Tibial nerve (tissue), 4 donors: ENCODE measurements at places on chromosomes 12 and 14. TPM values are rescaled to one million over a fixed set of nuclear protein-coding genes. Genes with fewer than 3 reads are reported as not detected.

GRCh38 chr14:92589213-92589852 is 75.8 kb downstream of the RIN3 start:
- H3K27ac ChIP-seq = no peak overlapping the region
- H3K4me1 ChIP-seq = peaks cover 18% of the 10 kb centered on the region
- DNase-seq = no peak
- no peaks in the 10 kb centered on the region for H3K36me3 ChIP-seq
- no peaks in the 10 kb centered on the region for H3K27me3 ChIP-seq
- H3K4me3 ChIP-seq = no peak overlapping the region

- H3K27ac ChIP-seq = no peak overlapping the region
- no peaks in the 10 kb centered on the region for H3K36me3 ChIP-seq
- H3K4me1 ChIP-seq = peaks cover 13% of the 10 kb centered on the region
- DNase-seq = no peak
- H3K27me3 ChIP-seq = peaks cover 49% of the 10 kb centered on the region
Measured at GRCh38 chr12:49548822-49549648, 10.2 kb downstream of the KCNH3 start.

DNA sequence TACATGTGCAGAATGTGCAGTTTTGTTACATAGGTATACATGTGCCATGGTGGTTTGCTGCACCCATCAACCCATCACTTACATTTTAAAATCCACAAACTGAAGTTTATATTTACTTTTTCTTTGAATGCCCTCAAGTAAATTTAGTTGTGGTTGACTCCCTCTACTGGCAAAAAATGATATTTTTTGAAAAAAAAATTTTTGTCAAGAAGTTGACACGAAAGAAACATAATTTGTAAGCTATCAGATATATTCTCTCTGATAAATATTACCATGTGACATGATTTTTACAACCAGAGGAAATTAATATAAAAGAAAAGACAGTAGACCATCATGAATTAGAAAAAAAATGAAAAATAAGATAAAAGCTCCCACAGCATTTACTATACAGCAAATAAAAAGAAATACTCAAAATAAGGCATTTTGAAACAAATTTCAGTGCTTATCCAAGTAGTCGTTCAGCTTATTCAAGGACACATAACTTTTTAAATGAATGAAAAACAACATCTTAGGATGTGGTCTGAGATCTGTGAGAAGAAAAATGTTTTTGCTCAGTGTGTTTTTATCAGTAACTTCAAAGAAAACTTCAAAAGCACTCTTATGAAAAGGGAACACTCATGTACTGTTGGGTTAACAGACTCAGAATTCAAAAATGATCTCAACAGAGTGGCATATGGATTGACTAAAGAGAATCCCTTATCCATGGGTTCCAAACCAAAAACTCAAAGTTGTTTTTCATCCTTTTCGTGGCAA is 30.0 kb upstream of the GRIP1 start:
- no peak overlapping the region for H3K27ac ChIP-seq
- no peaks in the 10 kb centered on the region for H3K36me3 ChIP-seq
- H3K4me1 ChIP-seq = no peaks in the 10 kb centered on the region
- H3K27me3 ChIP-seq = no peaks in the 10 kb centered on the region
- no peak for DNase-seq

- no peaks in the 10 kb centered on the region for H3K27me3 ChIP-seq
- no peak overlapping the region for H3K4me3 ChIP-seq
- DNase-seq = no peak
- H3K4me1 ChIP-seq = peaks cover 7% of the 10 kb centered on the region
- H3K27ac ChIP-seq = no peak overlapping the region
Measured at GRCh38 chr14:71247106-71247505, 339.8 kb downstream of the PCNX1 start.

- H3K27ac ChIP-seq = no peak overlapping the region
- H3K4me1 ChIP-seq = no peaks in the 10 kb centered on the region
- H3K27me3 ChIP-seq = no peaks in the 10 kb centered on the region
Measured at GRCh38 chr12:4771960-4772566, 51.9 kb downstream of the GALNT8 start.

DNA sequence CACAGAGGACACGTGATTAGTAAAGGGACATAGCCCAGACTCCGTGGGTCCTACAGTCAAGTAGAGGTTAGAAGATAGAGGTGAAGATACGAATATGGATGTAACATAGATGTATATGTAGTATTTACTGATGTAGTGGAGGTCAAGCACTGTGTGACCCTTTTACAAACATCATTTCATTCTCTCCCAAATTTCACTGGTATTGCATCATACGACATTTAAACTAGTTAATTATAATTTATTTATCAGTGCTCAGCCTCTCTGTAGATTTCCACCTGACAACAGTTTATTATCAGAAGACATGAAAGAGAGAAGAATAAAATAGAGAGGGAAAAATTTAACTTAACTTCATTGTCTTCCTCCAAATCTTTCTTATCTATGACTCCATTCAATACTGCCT is 927.9 kb upstream of the TMEM132C start:
- H3K27ac ChIP-seq = no peak overlapping the region
- no peaks in the 10 kb centered on the region for H3K27me3 ChIP-seq
- no peak overlapping the region for H3K4me3 ChIP-seq
- no peak for DNase-seq

TMEM179 gene
- 0.78 TPM for total RNA-seq

KIF26A gene
- 3.6 TPM for total RNA-seq

TAS2R7 gene
- 1.5 TPM for total RNA-seq
